HT-29 (cell line): ENCODE measurements at places on chromosomes 11 and 22. TPM values are rescaled to one million over a fixed set of nuclear protein-coding genes. Genes with fewer than 3 reads are reported as not detected.

Gene CDC42EP1
- 62.3 and 68.7 TPM in 2 replicates for total RNA-seq

Gene FUT4
- 54.4 and 55.1 TPM in 2 replicates for total RNA-seq

Gene DTX4
- 20.8 and 22.6 TPM in 2 replicates for total RNA-seq

Gene HTR3A
- not detected in 2 replicates for total RNA-seq

Gene DAGLA
- 9.2 and 9.7 TPM in 2 replicates for total RNA-seq

Gene DCDC1
- total RNA-seq: 0.37 TPM in 1 of 2 replicates, not detected in the other
